ENCODE measurements at places on chromosomes 1 and 21.

GRCh38 chr1:176046926-176047325 lies 160.2 kb downstream of the COP1 start:
- DNase-seq: no peak

DNA sequence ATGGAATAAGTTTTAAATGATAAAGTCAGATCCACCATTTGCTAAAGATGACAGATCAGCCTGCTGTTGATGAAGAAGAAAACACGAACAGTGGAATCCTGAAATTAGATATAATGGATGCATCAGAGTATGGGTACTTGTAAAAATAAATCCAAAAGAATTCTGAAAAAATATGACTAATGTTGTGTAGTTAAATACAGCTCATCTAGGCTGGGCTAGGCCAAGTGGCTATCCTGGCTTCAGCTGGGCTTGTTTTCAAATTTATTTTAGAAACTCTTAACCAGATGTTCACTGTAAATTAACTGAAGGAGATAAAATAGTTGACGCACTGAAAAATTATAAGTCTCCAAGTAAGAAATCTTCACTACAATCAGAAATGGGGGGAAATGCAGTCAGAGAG lies 7.4 kb upstream of the RGS2 start:
- DNase-seq: no peak

DNA sequence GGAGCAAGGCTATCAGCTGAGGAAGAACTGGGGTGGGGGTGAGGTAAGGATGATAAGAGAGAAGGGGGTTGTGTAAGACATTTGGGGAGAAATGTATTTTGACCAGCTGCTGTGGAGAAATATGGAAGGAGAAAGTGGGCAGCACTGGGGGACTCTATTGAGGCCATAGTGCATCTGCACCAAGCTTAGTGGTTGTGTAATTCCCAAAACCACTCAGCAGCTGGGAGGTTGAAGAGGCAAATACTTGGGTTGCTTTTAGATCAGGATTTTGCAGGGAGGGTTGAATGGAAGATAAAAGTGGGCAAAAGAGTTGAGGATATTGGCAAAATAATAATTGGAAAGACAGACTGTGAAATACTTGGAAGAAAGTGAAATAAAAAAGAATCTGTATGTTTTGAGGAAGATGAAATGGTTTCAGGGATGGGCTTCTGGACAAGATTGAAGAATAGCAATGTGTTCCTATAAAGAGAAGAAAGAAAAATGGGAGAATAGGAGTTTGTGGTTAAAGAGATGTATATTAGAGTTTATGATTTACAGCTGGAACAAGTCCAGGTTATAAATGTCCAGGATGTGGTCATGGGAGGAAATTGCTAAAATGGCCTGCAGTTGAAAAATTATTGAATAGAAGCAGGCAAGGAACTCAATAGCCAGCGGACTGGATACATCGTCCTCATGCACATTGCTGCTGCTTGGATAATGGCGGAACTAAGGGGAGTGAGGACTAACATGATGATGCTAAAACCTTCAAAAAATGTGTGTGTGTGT lies 162.7 kb downstream of the DNM3 start:
- peak; percentile 18 for DNase-seq

DNA sequence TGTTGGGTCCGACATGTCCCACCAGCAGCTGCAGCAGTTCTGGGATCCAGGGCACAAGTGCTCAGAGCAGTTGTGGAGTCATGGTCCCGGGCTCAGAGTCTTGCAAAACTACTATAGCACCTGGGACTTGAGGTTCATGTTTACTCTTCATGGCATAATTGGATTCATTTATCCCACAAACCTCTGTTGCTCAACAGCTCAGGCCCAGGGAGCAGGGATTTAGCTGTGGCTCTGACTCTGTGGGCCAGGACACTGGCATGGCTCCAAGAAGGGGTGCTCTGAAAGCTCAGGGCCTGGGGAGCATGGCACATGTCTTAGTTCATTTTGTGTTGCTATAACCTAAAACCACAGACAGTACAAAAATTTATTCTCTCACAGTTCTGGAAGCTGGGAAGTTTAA lies 626.7 kb upstream of the ADGRL2 start:
- peak; percentile 67 for DNase-seq

GRCh38 chr1:232192781-232193450 lies 437.0 kb downstream of the SIPA1L2 start:
- DNase-seq: peak; percentile 24

DNA sequence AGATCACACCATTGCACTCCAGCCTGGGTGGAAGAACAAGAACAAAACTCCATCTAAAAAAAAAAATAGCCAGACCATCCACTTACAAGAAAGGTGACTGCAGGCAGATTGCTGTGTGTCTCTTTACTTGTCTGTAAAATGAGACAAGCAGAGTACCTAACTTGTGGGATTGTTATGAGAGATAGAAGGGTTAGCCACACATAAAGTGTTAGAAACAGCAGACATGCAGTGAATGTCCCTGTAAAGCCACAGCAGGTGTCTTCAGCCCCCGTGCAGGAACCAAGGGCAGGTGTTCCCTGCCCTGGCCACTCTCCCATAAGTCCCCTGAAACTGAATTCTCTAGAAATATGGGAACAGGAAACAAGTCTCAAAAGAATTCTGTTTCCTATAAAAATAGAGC lies 40.8 kb upstream of the EFHD2 start:
- no peak for DNase-seq

DNA sequence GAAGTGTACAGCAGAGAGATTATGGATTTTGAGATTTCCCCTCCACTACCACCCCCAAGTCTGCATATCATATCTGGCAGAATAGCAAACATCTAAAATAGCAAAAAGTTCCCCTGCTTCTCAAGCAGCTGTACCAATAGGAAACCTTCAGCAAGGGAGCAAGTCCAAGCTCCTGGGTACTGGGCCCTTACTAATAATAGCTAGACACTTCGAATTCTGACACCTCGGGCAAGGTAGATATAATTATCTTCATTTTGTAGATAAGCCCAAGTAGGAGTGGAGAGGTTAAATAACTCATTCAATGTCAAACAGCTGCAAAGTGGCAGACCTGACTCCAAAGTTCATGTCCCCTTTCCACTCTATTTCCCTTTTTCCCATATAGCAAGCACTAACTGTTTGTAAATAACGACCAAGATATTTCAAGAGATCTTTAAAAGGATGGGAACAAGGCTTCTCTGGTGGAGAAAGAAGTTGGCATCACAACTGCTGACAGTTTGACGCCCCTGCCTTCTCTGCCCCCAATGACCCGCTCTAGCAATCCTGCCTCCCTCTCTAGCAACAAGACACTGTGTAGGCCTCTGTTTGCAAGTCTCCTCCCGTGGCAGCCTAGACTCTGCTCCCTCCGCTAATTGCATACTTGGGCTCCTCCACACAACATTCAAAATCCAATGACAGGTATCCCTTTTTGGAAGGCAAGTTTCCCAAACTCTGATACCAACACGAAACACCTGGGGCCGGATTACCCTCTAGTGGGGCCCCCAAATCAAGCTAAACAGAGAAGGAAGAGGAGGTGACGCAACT lies 18.7 kb upstream of the ADAR start:
- peak; percentile 24 for DNase-seq

DNA sequence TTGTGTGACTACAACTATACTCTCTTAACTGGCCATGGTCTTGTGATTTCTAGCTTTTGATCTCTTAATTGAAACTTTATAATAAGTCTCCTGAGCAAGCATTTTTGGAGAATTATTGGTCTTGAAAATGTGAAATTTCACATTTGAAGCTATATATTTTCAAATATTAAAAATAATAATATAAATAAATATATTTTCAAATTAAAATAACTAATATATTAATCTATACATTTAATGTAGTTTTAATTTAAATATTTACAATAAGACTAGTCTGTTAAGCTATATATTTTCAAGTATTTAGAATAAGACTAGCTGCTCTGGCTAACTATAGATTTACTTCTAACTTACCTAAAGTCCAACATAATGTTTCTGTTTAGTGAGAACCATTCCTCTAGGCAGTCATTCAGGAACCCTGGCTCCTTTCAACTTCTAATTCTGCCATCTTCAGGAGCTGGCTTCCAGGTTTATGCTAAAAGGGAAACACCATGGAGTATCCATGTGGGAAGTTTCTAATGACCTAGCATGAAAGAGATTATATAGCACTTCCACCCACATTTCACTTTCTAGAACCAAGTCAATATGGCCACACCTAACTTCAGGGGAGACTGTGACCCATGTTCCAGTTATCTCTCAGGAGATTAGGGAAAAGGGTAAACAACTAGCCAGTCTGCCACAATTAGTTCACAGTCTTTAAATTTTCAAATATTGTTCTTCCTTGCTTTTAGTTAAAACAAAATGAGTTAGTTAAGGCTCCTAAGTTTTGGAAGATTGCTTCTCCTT lies 31.9 kb upstream of the TSHB start:
- no peak for DNase-seq

DNA sequence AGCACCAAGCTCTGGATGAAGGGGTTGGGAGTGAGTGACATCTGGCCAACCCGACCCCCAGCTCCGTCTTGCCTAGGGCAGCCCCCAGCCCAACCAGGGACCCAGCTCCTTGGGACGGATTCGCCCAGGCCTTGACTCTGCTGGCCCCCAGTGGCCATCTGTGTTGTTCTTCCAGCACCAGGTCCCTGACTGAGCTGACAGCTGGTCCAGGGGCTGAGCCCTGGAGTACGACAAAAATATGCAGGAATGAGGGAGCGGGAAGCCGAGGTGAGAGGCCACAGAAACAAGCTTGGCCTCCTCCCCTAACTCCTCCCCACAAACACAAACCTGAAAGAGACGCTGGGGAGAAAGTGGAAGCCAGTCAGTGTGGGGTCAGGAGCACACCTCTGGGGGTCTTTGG lies 55.0 kb upstream of the PAX7 start:
- no peak for DNase-seq

DNA sequence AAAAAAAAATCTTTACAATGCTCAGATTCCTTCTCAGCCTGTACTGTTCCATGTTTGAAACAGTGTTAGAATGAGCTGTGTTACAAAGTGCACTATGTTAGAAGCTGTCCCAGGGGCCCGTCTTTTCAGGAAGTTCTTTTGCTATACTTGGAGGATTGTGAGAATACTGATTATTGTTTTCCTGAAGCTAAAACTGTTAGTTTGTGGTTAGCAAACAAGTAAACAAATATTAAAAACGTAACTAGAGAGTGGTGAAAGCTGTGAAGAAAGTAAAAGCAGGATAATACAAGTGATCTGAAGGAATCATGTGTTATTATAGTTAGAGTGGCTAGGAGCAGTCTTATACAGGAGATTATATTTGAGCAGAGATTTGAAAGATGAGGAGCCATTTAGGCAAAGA lies 35.6 kb downstream of the CAMSAP2 start:
- no peak for DNase-seq

DNA sequence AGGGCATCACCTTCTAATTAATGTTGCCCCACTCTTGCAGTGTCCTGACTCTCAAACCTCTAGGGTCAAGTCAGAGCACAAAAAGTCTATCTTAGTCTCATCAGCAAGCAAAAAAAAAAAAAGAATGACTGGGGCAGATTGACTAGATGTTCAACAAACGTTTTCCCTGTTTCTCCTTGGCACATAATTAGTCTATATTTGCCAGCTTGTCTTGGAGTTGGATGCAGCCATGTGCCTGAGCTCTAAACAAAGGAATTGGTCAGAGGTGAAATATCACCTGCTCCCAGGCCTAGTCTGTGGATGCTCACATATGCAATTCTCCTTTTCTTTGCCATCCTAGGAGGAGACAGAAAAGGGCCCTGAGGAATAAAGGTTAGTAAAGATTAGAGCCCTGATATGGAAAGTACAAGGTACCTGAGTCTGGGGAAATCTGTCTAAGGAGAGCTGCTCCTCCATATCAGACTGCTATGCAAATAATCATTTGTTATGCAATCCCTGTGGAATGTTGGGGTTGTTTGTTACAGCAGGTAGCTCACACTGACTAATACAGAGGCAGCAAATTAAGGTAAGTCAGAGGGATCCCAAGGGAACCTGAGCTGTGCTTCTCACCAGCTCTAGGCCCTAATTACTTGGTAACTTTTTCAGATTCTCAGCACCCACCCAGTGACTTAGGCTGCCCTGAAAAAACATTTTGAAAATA lies 130.8 kb downstream of the BRINP2 start:
- no peak for DNase-seq
